ENCODE measurements at places on chromosomes 2 and 18.

DNA sequence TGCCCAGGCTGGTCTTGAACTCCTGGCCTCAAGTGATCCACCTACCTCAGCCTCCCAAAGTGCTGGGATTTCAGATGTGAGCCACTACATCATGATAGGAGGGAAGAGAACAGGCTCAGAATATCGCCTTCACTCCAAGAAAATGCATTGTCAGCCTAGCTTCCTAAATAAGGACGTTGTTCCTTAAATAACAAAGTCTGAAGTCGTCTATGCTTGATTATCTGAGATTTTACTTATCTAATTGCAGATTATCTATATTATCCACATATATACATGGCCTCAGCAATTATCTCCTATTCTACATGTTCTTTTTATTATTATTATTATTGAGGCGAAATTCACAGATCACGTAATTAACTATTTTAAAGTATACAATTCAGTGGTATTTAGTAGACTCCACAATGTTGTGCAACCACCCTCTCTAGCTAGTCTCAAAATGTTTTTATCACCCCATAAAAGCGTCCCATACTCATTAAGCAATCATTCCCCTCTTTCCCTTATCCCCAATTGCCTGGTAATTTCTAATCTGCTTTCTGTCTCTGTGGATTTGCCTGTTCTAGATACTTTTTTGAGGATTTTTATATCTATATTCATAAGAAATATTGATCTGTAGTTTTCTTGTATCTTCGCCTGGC, 95.1 kb upstream of the RFX8 start:
- no peak for DNase-seq

GRCh38 chr2:149858216-149858615, 270.6 kb upstream of the MMADHC start:
- no peak for DNase-seq

DNA sequence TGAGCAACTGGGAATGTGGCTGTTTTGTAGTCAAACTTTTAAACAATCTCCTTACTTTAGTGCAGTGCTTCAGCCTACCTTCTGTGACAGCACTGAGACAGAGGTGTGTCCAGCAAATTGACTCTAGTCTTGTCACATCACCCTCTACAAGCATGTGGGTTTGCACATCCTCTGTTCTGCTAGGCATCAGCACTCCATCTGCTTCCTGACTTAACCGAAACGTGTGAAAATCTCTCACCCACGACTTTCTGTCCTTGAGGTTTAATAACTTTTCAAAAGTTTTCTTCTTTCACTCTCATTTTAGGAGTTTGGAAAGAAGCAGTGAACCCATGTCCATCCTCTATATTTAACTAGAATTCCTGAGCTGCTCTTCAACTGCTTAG, 42.6 kb downstream of the TTR start:
- no peak for DNase-seq

DNA sequence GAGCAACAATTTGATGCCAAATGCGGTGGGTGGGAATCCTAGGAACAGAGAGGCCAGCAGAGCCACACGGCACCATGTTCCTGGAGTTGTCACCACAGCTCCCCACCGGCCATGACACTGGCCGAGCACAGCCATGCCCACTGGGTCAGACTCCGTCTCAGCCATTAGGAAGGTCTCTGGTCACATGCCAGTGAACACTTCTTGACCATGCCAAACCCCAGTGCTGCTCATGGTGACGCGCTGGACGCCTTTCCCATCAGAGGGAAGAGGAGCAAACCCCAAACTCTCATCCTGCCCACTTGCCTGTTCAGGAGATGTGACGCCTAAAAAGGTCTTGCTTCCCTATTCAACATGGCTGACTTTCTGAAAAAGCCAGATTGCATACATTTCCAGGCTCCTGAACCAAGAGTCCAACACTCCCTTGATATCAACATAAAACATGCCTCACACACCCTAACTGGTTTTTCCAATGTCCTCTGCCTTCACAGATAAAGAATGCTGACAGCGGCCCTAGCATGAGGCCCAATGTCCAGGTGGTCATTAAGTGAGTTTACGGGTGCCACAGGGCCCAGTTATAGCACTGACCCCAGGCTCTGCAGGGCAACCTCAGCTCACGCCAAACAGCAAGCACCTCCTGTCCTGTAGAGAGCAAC, 31.9 kb downstream of the TFCP2L1 start:
- no peak for DNase-seq

DNA sequence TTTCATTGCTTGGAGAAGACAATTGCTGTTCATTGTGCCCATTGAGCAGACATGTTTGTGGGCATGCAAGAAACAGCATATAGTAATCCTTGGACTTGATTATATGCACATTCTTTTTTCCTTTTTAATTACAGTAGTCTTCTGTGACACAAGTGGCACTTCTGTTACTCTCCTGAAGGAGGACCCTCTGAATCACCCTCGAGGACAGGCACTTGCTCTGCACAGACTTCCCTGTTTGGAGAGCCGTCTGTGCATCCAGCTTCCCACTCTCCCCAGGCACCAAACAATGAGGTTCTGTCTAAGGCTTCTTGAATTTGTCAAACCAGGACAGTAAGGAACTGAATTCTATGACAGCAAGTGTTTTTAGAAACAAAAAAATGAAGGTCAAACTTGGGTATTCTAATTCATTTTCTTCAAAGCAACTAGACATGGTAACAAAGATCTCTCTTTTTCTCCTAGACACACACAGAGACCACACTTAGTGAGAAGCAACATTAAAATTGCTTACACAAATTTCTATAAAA, 844.6 kb upstream of the ID2 start:
- no peak for DNase-seq

DNA sequence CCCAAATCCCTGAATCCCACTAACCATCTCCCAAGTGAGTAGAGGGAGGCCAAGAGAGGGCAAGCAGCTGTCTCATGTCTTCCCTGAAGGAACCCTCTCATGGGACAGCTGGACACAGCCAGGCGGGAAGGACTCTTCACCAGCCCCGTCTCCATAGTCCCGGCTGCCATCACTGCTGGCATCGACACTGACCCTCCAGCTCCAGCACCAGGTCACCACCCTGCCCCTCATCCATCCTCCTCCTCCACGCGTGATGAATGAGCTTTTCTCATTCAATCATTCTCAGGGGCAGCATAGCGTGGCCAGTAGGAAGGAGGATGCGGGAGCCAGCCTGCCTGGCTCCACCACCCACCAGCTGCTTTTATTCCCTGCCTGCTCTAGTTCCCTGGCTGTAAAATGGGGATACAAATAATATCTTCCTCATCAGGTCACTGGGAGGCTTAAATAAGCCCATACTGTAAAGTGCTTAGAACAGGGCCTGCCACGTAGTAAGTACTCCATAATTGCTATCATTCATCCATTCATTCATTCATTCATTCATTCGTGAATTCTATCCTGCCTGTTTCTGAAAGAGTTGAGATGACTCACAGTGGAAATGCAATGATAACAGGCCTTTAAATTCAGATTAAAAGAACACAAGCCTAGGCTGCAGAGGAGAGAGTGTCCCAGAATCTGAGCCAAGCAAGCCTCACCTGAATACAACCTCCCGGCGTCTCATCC, 30.5 kb upstream of the FOSL2 start:
- no peak for DNase-seq

- no peak for DNase-seq
Observed at GRCh38 chr2:120786038-120786960, 50.6 kb downstream of the GLI2 start.

- no peak for DNase-seq
Observed at GRCh38 chr2:147512206-147512605, 332.6 kb upstream of the ACVR2A start.

DNA sequence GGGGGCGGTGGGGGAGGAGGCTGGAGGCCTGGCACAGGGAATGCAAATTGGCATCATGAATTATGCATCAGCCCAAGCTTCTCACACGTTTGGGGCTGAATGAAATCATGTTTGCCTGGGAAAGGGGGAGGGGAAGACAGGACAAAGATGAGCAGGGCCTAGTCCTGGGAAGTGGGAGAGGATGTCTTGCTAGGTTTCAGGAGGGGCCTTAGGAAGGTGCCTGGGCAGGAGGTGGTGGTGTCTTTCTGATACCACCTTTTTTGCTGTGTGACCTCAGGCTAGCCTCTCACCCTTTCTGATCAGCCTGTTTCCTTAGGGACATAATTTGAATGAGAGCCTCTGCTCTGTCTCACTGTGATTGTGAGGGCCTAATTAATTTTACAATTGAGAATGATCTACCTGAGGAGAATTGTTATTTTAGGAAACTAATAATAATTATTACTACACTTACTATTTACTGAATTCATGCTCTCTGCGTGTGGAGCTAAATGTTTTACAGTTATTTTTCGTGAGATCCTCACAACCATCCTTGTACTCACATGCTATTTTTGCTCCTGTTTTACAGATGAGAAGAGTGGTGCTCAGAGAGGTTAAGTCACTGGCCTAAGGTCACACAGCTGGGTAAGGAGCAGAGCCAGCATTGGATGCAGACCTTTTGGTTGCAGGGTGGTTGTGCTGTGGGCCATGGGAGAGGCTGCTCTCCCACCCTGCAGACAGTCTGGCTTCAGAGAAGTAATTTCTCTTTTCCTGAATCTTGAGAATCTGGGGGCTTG, 39.6 kb downstream of the INHBB start:
- DNase-seq = no peak

DNA sequence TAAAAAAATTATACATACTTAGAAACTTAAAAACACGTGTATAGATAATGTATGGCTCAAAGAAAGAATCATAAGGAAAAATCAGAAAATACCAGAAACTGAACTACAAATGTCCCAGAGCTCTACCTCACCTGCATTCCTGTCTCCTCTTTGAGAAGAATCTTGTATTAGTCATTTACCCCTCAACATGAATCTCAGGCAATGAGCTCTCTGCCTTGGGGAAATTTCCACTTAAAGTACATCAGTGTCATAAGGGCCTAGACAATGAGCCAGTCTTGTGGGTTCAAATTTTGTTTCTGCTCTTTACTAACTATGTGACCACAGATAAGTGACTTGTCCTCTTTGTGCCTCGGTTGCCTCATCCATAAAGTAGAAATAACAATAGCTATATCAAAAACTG, 40.1 kb downstream of the SCG2 start:
- no peak for DNase-seq

DNA sequence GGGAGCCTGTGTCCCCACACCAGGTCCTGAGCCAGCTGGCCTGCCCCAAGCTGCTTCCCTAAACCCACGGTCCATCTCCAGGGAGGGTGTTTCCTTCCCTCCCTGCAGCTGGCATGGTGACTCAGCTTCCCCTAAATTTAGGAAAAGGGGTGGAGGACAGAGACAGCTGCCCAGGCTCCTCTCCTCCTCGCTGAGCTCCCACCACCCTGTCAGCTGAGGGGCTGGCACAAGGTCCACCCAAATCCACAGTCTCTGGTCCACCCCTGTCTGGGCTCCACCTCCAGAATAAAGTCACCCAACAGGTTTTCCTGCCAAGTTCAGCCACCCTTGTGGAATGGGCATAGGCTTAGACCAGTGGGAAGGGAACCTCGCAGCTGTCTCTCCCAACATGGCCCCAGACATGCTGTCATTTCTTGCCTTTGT, 156.5 kb downstream of the TNS1 start:
- no peak for DNase-seq

DNA sequence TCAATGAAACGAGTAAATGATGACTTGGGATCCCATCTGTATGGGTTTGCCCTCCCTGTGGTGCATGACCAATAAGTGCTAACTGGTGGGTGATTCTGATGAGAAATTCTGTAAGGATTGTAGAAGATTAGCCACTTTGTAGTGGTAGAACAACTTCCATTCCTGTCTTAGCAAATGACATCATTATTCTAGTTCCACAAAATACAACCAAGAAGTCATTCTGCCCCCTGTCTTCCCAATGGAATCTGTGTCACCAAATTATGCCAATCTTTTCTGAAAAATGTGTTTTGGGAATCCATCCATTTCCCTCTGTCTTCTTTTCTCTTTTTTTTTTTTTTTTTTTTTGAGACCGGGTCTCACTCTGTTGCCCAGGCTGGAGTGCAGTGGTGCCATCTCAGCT, 48.4 kb downstream of the SLC38A11 start:
- no peak for DNase-seq

- DNase-seq = no peak
Observed at GRCh38 chr18:32078845-32079244, 12.8 kb upstream of the RNF138 start.

GRCh38 chr2:150522269-150522668, 34.8 kb upstream of the RND3 start:
- DNase-seq = no peak

DNA sequence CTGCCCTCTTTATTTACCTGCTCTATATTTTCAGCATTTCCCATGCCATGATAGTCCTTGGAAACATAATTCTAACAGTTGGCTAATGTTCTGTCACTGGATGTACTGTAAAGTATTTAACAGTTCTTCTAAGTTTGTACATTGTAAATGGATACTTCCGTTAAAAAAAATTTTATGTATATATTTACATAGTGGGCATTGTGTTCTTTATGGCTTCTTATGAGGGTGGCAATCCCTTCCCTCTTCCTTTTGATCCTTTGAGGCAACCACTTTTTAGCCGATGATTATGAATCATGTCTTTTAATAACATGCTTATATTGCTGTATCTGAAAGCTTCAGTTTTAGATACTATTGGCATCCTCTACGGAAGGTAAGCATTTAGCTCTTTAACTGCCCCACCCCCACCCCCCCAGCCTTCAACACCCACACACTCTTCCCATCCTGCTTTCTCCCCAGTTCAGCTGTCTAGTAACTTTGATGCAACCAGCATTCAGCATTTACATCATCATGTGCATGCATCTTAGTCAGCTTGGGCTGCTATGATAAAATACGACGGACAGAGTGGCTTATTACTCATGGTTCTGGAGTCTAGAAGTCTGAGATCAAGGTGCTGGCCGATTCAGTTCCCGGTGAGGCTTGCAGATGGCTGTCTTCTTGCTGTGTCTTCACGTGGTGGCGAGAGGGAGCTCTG, 21.0 kb upstream of the EDAR start:
- no peak for DNase-seq

DNA sequence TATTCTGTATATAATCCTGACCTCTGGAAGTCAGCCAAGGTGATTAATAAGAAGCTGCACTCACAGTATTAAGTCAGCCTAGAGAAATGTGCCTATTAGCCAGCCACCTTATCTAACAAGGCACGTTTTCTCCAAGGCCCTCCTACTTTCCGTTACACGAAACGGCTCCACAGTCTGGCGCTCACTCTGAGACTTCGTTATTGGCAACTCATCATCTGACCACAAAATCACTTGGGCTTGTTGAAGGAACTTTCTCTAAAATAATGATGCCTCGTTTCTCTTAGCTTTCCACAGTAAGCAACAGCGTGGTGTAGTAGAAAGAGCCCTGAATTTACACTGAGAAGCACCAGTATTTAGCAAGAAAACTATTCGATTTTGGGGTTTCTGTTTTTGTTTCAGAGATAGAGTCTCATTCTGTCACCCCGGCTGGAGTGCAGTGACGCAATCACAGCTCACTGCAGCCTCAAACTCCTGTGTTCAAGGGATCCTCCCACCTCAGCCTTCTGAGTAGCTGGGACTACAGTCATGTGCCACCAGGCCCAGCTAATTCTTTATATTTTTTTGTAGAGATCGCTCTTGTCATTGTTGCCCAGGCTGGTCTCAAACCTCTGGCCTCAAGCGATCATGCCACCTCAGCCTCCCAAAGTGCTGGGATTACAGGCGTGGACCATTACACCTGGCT, 53.6 kb upstream of the SLC14A1 start:
- no peak for DNase-seq

- DNase-seq = no peak
Observed at GRCh38 chr2:212665948-212666347, 127.3 kb upstream of the ERBB4 start.

All from activated T-helper 9 cell treated with anti-CD3 and anti-CD28 coated beads, Interleukin-2, amount 50 U/mL, for 16 hours (primary cell).